ENCODE measurements at places on chromosomes 6 and 20. TPM values are rescaled to one million over a fixed set of nuclear protein-coding genes. Genes with fewer than 3 reads are reported as not detected.

The EBF4 gene
- 1.9 TPM for total RNA-seq

The AIF1 gene
- not detected for total RNA-seq

The MYLK2 gene
- total RNA-seq: 0.32 TPM

The TRAPPC3L gene
- total RNA-seq: under 0.01 TPM

The TBXT gene
- not detected for total RNA-seq

The SSTR4 gene
- total RNA-seq: not detected

The OPRM1 gene
- not detected for total RNA-seq

The MYB gene
- total RNA-seq: not detected

The GSTA3 gene
- not detected for total RNA-seq

The OR2J3 gene
- not detected for total RNA-seq

The KHDC1L gene
- not detected for total RNA-seq

The NTSR1 gene
- total RNA-seq: 0.65 TPM

The TRMT6 gene
- total RNA-seq: 8.4 TPM

The RREB1 gene
- 11.4 TPM for total RNA-seq

The HFE gene
- total RNA-seq: 3.2 TPM

The RNF8 gene
- 35.7 TPM for total RNA-seq

The GPX5 gene
- not detected for total RNA-seq

The CCN2 gene
- total RNA-seq: 425 TPM

The SH3BGRL2 gene
- 24.4 TPM for total RNA-seq

The PSORS1C1 gene
- total RNA-seq: 3.3 TPM

The POLR1H gene
- 49.2 TPM for total RNA-seq

The TTPAL gene
- 5.2 TPM for total RNA-seq

The SRSF12 gene
- total RNA-seq: not detected

The SLC22A7 gene
- total RNA-seq: not detected

The RAB44 gene
- not detected for total RNA-seq

The CAGE1 gene
- 0.15 TPM for total RNA-seq

The ALDH5A1 gene
- total RNA-seq: 0.32 TPM

The LPIN3 gene
- total RNA-seq: 3.6 TPM

The CPNE5 gene
- 4.6 TPM for total RNA-seq
